ENCODE measurements at places on chromosomes 6 and 20.

- no peak for DNase-seq
Observed at GRCh38 chr20:4781211-4781610, 59.5 kb downstream of the PRND start.

DNA sequence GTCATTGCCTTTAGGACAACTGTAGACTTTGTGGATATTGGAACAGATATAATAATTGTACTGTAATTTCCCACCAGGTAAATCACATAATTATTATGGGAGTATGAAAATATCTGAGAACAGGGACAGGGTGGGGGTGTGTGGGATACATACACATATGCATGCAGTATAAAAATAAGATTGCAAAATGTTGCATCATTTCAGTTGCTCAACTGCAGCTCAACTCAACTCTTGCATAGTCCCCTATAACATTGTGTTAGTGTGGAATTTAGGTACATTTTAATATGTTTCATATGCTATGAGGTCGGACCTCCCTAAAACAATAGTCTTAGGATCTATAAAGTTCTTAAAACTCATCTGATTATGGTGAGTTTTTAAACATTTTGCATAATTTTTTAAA, 275.0 kb upstream of the FLRT3 start:
- DNase-seq = no peak

DNA sequence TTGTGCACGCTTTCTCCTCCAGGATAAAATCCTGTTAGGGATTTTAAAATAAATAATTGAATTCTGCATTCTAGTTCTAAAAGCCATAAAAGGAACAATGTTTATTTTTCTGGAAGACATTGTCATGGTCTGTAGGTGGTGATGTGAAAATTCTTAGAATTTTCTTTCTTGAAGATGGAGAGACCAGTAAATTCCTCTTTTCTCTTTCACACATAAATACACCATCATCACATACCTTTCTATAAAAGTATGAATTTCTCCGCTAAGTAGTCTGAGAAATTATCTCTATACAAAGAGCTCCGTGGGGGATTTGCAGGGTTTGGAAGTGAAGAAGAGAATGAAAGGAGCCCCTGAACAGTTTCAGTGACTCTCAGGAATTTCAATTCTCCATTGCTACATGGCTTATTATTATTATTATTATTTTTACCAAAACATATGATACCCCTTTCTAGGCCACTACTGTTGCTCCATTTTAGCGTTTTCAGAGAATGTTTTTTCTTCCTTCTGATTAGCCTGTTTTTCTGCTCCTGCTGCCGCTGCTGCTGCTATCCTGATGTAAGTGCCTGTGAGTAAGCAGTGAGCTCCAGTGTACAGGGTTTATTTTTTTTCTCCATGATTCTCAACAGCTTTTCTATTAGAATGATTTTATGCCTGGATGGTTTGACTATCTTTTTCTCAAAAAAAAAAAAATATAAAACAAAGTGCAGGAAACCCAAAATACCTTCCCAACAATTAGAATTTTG, 145.8 kb downstream of the SAMD5 start:
- DNase-seq = no peak

DNA sequence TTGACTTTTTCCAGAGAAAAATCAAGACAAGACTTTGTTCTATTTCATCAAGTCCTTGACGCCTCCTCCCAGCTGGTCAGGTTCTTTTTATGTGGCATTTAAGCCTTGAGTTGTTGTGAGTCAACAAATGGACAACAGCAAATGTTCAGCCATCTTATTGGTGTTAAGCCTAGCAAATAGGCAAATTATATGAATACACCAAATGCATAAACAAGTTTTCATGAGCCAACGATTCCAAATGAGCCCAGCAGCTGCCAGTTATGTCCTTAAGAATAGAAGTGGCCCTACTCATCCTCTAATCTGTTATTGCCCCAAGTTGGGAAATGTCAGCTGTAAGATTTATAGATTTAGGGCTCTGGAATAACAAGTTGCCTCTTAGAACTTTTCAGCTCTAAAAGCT, 312.0 kb downstream of the SOX4 start:
- no peak for DNase-seq

GRCh38 chr6:150176659-150177058, 33.8 kb downstream of the PPP1R14C start:
- no peak for DNase-seq

GRCh38 chr6:18177286-18177965, 22.2 kb downstream of the KDM1B start:
- DNase-seq = no peak

DNA sequence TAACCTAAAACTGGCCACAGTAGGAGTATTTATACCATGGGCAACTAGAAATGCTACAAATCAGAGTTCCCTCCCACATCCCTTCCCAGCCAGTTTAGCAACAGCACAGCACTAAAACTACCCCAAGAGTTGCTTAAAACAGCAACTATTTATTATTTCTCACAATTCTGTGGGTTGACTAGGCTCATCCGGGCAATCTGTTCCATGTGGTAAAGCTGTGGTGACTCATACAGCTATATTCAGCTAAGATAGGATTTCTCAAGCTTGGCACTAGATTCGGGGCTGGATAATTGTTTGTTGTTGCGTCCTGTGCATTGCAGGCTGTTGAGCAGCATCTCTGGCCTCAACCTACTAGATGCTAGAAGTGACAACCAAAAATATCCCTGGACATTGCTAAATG, 8.6 kb upstream of the HECA start:
- peak; percentile 84 for DNase-seq

- DNase-seq = no peak
Observed at GRCh38 chr20:9344083-9344920, 170.1 kb upstream of the LAMP5 start.

DNA sequence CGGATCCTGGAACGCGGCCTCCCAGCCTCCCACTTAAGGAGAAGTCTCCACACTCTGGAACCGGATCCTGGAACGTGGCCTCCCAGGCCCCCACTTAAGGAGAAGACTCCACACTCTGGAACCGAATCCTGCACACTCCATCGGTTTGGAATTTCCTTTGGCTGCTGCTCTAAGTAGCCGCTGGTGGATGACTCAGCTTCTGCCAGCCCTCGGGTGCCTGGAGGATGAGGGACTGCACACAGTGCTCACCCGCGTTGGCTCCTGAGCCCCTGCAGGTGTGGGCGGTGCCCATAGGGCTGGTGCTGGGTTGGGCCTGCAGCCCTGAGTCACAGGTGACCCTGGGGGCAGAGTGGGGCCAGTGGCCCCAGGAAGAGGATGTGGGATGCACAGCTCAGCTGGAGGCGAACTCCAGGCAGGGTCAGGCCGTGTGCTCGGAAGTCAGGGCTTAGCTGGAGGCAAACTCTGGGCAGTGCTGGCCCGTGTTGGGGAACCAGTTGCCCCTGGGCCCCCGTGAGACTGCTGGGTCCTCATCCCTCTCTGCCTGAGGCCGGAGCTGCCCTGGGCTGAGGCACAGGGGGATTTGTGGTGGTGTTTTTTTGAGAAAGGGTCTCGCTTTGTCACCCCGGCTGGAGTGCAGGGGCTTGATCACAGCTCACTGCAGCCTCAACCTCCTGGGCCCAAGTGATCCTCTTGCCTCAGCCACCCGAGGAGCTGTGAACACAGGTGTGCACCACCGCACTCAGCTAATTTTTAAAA, 13.9 kb upstream of the TNFRSF6B start:
- no peak for DNase-seq

DNA sequence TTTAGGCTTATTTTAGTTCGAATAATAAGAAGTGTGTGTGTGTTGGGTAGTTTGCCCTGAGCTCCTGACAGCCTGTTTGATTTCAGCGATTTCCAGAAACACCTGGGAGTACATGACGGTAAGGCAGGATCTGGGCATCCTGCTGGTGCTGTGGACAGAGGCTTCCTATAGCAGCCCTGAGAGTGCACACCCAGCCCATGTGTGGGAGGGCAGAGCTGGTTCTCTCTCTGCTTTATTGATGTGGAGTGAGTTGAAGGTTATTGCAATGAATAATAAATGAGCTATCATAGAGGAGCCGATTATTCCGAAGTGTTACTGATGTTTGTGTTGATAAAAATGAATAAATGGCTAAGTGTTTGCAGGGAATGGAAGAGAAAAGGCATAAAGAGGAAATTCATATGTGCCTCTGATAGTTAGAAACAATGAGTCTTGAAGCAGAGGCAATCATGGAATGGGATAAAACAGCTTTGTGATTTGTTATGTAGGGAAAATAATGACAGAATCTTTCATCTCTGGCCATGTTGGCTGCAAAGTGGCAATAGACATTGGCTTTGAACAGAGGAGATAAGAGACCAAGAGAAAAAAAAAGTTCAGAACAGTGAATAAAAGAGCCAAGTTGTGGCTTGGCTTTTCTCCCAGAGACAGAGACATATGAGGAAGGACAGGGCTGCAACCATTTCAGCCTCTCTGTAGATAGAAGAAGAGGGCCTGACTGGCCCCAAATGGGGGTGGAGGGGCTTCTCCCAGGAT, 166.2 kb upstream of the CHD6 start:
- no peak for DNase-seq

DNA sequence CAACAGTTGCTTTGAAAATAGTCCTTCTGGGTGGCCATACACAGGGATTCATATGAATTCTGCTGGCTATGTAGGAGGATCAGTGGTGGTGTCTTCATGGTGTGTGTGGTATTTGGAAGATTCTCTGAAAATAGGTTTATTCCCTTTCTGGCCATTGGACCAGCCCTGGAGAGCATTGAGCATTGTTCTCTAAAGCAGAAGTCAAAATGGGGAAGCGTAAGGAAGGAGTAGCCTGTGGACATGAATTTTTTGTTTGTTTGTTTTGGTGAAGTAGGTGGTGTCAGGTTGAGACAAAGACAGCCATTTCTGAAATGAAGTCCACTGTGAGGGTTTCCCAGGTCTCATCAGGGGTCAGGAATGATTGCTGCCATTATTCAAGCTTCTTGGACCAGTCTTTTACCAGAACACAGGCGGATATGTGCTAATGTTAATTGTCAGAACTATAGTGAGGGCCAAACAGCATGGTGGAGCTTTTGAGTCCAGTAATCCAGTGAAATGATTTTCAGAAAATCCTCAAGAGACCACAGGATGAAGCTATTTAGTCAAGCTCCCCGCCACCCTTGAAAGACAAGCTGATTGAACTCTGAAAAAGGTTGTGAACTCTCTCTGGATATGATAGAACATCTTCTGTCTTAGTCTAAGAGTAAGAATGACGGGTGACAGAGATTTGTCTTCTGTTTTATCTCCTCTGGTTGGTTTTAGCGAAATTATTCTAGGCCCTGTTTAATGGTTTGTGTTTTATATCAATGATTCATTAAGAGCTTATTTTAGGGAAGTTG, 60.0 kb downstream of the DNAH8 start:
- DNase-seq = peak; percentile 50

DNA sequence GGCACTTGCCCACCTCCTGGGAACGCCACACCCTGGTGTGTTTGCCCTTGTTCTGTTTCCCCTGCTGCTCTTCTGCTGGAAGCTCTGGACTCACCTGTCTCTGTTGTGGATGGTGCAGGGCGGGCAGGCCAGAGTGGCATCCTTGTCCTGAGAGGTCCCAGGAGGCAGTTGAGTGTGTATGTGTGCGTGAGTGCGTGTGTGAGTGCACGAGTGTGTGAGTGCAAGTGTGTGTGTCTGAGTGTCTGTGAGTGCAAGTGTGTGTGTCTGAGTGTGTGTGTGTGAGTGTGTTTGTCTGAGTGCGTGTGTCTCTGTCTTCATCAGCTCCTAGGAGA, 12.2 kb downstream of the IGF2R start:
- no peak for DNase-seq

DNA sequence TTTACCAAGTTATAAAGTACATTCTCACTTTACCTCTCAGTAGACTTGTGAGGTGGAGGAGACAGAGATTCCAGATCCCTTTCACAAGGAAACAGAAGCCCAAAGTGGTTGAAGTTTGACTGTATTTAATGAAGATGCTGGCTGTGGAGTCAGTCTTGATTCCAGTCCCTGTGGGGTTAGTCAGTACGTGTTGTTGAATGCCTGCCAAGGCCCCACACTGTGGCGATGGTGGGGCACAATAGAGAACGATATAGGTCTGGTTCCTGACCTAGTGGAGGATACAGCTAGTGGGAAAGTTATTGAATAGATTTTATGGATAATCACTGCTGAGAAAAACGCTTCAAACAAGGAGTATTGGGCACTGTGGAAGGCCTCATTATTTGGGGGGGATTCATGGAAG, 71.4 kb downstream of the LRRC1 start:
- DNase-seq = no peak

DNA sequence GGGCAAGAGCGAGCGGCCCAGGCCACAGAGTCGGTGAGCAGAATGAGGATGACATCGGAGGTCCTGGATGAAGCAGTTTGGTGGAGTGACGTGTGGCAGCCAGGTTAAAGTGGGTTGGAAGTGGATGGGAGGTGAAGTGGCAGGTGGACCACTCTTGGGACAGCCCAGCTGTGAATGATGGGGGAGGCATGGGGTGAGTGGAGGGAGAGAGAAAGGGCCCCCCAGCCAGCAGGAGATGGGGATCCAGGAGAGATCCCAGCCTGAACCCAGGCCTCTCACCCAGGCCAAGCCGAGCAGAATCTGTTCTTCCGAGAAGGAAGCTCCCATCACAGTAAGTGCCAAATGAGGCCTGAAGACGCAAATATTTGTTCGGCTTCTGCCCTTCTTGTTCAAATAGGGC, 27.0 kb upstream of the SLC32A1 start:
- DNase-seq = no peak

GRCh38 chr6:129558248-129558647, 151.7 kb downstream of the ARHGAP18 start:
- no peak for DNase-seq

- DNase-seq = no peak
Observed at GRCh38 chr20:52230409-52230808, 38.8 kb upstream of the ZFP64 start.

DNA sequence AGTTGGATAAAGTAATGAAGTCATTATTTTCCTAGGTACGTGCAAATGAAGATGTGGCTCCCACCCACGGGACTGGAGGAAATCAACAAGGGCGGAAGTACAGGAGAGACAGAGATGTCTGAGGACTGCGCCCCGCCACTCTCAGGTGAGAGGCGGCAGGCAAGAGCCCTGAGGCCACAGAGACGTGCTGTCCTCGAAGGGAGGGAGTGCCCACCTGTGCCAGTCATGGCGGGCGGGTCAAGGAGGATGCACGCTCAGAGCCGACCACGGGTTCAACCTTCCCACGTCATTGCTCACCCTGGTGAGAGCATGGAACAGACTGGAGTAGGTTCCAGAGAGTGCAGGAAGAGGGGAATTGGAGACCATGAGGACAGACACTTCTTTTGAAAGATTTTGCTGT, 12.7 kb downstream of the CST8 start:
- DNase-seq = no peak

GRCh38 chr6:166307082-166308032, 835 bp downstream of the PRR18 start:
- DNase-seq = no peak

DNA sequence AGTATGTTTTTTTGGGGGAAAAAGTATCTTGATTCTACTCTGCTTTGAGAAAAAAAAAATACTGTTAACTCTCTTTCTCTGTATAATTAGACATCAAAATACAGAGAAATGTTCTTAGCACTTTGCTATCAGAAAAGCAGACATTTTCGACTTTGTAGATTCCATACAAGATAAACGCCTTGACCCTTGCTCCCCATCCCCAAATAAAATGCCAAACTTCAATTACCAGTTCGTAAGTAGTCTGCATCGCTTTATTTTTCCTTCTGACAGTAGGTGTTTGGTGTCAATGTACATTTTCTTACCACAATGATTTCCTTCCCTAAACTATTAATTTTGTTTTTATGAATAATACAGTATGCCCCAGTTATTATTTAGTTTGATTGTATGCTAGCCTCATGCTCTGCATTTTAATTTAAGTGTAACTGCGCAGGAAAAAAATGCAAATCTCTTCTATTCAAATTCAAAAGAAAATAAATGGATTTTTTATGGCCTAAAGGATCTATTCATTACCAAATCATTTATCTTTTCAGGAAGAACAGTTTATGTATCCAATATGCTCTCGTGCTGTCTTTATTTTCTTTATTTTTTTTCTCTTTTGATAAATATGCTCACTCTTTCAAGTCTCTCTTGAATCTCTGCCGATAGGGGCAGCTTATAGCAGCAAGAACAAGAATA, 84.8 kb upstream of the ZNF217 start:
- DNase-seq = no peak

Measured in activated CD4-positive, alpha-beta T cell treated with anti-CD3 and anti-CD28 coated beads, Interleukin-10, Interleukin-2, amounts not matched to agents 100 ng/mL and 50 ng/mL, durations not matched to agents 16 hours and 8 hours (primary cell).